SHP77 treated with DMSO at 0.1 percent for 48 hours (cell line): ENCODE measurements at places on chromosomes 11 and 22.

DNA sequence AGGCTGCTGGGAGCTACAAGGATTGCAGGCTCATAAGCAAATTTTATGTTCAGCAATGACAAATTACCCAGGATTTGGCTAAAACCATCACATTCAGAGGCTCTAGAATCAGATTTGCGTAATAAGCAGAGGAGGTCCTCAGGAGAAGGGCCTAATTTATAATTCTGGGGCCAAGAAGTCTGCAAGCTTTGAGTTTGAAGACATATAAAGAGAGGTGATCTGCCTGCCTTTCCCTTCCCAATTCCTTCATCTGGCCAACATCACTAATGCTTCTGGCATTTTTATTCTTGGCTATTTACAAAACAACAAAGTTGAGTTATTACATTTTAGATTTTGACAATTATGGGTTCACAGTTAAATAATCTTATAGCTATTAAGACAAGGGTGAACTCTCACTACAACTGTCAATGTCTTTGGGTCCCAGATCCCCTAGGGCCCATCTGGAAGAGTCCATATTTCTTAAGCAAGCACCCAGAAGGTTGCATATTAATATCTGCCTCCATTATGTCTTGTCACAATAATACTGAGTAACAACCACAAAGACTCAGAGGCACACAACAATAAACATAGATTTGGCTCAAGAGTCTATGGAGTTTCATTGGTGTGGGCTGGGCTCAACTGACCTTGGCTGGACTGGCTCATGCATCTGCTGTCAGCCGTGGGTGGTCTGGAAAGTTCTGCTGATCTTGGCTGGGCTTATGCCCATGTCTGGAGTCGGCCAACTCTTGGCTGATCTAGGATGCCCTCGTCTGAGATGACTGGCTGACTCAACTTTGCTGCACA, 67.2 kb upstream of the CD82 start:
- DNase-seq, result no peak

DNA sequence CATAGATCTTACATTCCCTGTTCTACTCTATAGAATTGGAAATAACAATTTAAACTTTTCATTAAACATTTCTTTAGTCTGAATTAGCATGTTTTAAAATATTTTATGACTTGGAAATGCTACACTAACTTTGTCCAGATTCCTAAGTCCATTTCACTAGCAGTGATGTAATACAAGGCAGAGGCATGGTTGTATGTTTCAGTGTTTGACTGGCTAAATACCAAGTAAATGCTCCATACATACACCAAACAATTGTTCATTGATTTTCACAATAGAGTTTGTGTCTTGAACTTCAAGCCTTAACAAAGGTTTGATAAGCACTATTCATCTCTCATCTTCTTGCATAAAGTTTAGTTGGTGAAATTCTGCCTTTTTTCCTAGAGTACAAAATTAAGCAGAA, 13.5 kb downstream of the ZBED5 start:
- DNase-seq, result no peak

GRCh38 chr11:119295178-119295577, 21.8 kb downstream of the MCAM start:
- no peak for DNase-seq

DNA sequence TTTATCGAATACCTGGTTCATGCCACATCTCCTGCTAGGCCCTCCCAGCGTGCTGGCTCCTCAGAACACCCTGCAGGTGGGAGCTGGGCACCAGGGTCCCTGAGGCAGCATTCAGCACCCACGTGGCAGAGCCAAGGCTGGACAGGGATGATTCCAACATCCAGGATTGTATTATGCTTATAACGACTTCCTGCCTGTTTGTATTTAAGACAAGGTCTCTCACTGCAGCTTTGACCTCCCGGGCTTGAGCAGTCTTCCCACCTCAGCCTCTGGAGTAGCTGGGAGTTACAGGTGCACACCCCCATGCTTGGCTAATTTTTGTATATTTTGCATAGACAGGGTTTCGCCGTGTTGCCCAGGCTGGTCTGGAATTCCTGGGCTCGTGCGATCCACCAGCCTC, 64.7 kb upstream of the WNT7B start:
- DNase-seq, result peak; percentile 53

DNA sequence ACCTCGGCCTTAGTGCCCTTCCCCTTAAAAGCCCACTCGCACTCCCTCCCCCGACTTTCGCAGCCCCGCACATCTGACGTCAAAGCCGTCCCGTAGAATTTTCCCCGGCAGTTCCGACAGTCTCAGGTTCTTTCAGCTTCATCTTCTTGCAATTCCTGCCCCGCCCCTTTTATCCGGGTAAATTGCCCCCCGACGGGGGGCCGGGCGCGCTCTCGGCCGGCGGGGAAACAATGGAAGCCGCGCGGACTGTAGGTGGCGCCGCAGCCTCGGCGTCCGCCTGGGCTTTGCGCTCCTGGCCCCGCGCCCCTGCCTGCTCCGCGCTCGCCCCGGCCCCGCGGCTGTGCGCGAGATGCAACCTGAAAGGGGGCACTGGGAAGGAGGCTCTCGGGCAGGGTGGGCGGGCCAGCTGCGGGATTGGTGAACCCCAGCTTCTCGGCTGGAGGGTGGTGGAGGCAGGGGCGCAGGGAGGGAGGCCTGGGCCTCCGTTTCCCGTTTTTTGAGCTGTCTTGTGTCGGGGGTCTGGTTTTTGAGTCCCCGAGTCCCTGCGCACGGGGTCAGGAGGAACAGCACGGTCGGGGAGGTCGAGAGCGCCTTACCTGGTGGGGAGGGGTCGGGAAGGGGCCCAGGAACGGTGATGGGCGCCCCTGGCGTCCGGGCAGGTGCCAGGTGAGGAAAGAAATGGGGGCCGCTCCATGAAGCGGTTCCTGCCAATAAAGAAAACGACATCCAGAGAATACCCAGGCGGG, 859 bp upstream of the FGF19 start:
- no peak for DNase-seq

GRCh38 chr11:116661056-116661455, 111.7 kb downstream of the BUD13 start:
- DNase-seq, result no peak

GRCh38 chr11:57792870-57793269, 31.3 kb downstream of the CTNND1 start:
- no peak for DNase-seq

- DNase-seq, result no peak
Measured at GRCh38 chr11:31487848-31488247, 21.6 kb downstream of the IMMP1L start.

DNA sequence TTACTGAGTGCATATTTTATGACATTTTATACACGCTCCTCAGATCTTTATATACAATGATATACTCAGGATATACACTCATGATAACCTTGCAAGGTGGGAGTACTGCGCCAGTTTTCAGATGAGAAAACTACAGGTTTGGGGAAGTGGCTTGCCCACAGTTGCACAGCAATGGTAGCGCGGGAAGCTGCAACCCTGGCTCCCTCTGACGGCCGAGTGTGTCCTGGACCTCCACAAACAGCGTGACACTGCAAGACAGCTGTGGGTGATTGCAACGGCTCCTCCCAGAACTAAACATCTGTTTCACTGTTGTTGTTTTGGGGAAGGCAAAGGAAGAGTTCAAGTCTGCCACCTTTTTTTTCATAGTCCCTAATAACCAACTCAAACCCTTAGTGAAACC, 47.0 kb downstream of the PACSIN2 start:
- no peak for DNase-seq

DNA sequence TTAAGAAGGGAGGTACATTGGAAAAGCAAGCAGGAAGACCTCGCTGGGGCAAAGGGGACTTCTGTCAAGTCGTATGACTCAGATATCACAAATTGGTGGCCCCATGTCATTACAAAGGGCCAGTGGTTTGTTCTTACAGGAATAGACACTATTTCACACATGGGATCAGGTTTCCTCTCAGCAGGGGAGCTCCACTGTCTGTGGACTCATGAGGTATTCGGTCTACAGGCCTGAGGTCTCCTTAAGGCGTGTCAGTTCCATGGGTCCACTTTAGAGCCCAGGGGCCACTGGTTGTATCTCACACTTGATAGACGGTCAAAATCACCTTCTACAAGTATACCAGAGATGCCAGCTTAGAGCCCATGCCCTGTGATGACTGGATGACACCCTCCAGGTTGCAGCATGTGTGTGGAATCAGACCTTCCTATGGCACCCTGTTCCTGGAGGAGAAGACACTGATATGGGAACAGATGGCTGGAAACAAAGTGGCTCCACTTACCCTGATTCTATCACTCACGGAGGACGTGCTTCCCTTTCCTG, 288.1 kb upstream of the B3GAT1 start:
- DNase-seq, result no peak

DNA sequence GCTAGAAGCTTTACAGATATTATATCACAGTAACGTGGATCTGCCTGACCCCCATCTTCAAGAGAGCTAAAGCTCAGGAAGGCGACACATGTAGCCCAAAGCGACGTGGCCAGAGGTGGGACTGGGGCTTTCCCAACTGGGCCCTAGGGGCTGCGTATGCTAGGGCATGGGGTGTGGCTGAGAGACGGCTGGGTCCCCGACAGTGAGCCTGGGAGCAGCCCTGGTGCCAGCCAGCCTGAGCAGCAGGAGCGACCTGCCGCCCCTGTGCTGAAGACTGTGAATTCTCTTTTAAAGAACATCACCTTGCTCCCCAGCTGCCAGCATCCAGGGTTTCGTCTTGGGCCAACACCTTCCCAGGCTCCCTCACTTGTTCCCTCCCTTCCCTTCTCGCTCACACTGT, 32.9 kb upstream of the CYP2D6 start:
- no peak for DNase-seq

- peak; percentile 47 for DNase-seq
Measured at GRCh38 chr11:46271875-46272815, 5.3 kb upstream of the CREB3L1 start.

- peak; percentile 30 for DNase-seq
Measured at GRCh38 chr11:125923012-125923579, 18.8 kb downstream of the DDX25 start.

DNA sequence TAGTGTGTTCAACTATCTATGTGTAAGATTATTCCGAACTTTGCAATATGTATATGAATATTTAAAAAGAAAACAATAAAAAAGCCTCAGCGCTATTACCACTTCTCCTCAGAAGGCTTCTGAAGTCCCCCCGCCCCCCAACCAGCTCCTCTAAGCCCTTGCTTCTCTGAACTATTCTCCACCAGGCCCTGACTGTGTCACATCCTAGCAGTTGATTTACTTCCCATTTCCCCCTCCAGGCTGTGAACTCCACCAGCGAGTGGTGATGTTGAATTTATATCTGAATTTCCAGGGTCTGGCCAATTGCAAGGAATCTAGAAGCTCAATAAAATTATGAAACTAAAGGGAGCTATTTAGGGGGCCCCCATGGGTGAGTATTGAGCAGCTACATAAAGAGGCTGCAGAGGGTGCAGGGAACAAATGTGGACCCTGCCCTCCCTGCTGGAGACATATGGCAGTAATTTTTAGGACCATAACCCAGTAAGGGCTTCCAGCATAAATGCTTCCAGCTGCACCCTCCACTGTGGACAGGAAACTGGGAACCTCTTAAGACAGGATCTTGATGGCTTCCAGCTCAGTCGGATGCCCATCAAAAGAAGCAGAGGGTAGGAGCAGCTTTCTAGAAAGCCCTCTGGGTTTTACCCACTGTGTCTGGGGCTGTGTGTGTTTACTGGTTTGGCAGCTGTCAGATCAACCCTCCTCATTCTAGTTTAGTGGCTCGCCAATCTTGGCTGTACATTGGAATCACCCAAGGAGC, 81.4 kb downstream of the TIMP3 start:
- no peak for DNase-seq

DNA sequence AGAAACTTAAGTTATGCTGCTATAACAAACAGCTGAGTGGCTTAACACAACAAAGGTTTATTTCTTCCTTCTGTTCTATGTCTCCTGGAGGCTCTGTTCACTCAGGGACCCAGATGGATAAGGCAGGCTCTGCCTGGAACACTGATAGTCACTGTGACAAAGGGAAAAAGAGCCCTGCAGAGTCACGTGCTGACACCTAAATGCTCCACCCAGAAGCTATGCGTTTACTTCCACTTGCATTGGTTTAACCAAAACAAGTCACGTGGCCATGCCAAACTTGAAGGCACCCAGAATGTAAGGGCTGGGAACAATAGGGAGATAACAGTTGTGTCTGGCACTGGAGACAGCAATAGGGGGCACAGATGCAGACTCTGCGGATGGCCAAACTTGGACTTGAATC, 3.4 kb upstream of the MS4A15 start:
- no peak for DNase-seq

DNA sequence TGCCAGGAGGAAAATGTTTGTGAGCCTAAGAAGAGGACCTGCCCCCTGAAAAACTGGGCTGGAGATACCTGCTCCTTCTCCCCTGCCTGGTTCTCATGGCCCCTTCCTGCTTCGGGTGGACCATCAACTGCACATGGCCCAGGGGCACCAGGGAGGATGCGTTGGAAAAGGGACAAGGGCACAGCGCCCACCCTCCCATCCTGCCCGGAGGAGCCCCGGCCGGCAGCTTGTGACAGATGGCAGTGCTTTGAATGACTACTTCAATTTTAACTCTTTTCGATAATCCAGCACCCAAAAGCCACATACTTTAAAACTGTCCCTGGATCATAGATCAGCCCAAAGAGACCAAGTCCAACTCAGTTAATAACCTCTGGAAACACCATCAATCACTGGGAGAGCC, 135.8 kb upstream of the NECTIN1 start:
- no peak for DNase-seq

- no peak for DNase-seq
Measured at GRCh38 chr11:78350646-78351165, 66.9 kb downstream of the GAB2 start.

DNA sequence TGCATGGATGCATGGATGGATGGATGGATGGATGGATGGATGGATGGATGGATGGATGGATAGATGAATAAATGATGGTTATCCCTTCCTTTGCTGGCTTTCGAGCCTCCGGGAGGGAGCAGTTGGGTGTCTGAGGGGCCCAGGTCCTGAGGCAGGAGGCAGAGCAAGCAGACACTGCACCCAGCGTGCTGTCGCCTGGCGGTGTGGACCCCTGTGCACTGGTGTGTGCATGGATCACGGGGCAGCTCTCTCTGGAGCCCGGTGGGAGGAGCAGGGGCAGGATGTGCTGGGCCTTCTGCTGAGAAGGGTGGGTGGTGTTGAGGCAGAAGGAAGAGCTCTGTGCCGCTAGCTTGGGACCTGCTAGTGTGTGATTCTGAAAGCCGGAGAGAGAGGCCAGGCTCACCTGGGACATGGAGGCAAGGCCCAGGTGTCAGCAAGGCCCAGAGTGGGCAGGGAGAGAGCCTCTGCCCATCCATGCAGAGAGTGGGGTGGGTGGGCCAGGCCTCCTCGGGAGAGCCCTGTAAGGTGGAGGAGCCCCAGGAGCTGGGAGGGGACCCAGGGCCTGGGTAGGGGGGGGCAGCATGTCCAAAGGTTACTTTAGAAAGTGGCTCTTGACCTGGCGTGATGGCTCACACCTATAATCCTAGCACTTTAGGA, 254.4 kb downstream of the BRD1 start:
- DNase-seq, result no peak

DNA sequence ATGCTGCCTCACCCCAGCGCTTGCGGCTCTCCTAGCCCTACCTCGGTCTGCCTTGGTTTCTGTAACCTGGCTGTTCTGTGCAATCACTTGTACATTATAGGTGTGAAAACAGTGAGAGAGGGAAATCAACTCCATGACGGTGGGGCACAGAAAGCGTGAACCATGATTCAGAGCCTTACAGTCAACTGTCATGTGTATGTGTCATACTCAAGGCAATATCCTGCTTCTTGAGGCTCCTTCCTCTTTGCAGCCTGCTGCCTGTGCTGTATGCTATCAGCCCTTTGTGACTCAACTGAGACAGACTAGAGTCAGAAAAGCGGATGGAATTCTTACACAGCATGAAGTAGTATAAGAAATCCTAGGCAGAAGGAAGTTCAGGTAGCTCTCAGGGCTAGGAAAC, 2.1 kb downstream of the NRIP3 start:
- DNase-seq, result no peak

GRCh38 chr11:81839976-81840375, 893.7 kb downstream of the FAM181B start:
- no peak for DNase-seq
